ENCODE measurements at places on chromosomes 4 and X. TPM values are rescaled to one million over a fixed set of nuclear protein-coding genes. Genes with fewer than 3 reads are reported as not detected.

The PLK4 gene
- total RNA-seq: 16.6 TPM

The TEX13C gene
- not detected for total RNA-seq

The GPR34 gene
- 0.38 TPM for total RNA-seq

The SHISA3 gene
- total RNA-seq: not detected

The ADGRL3 gene
- not detected for total RNA-seq

The OPN1MW gene
- total RNA-seq: not detected

The ZFP92 gene
- total RNA-seq: 1.5 TPM

The ADRA2C gene
- total RNA-seq: not detected

The CPE gene
- total RNA-seq: not detected

The MAGEA12 gene
- not detected for total RNA-seq

The YY2 gene
- total RNA-seq: 0.94 TPM

The PRR32 gene
- not detected for total RNA-seq

The ING2 gene
- total RNA-seq: 10.3 TPM

The LINC00632 gene
- 0.38 TPM for total RNA-seq

The CEP44 gene
- total RNA-seq: 10.1 TPM

The VSIG1 gene
- 0.57 TPM for total RNA-seq

The TMEM271 gene
- not detected for total RNA-seq

The RXFP1 gene
- not detected for total RNA-seq

The NUDT10 gene
- 1.1 TPM for total RNA-seq

The LPAR4 gene
- total RNA-seq: not detected

The DUSP9 gene
- 0.33 TPM for total RNA-seq

The TSPYL2 gene
- 73.3 TPM for total RNA-seq

The SOD3 gene
- total RNA-seq: 0.14 TPM

The MID2 gene
- 10.8 TPM for total RNA-seq
